ENCODE measurements at places on chromosomes 1 and 21. TPM values are rescaled to one million over a fixed set of nuclear protein-coding genes. Genes with fewer than 3 reads are reported as not detected.

DNA sequence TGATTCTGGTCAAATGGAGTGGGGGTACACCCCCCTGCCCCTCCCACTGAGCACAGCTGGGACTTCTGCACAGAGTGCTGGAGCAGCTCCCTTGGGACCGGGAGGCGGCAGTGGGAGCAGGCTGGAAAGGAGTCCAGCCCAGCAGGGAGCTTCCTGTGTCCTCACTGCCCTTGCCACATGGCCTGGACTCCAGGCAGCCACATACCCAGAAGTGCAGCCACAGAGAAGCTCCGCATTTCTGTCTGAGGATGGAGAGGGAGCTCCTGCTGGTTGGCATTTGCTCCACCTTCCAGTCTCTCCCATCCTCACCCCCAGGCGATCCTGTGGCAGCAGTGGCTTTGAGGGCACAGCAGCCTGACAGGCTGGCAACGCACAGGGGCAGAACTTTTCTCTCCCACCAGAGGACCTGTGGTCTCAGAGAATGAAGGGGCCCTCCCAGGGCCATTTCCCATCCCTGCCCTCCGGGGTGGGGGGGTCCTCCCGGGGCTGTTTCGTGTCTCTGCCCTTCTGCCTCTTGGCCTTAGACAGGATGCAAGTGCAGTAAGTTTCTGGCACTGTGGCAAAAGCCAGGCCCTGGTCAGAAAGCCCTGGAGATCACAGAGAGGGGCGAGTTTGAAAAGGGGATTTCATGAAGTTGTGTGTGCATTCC is 103.6 kb upstream of the COL6A1 start:
- no peak overlapping the region for H3K4me3 ChIP-seq
- no peaks in the 10 kb centered on the region for H3K4me1 ChIP-seq
- DNase-seq: no peak
- no peaks in the 10 kb centered on the region for H3K36me3 ChIP-seq

- no peak overlapping the region for H3K4me3 ChIP-seq
- no peaks in the 10 kb centered on the region for H3K4me1 ChIP-seq
- H3K36me3 ChIP-seq: no peaks in the 10 kb centered on the region
Measured at GRCh38 chr1:111821121-111821745, 65.5 kb downstream of the DDX20 start.

DNA sequence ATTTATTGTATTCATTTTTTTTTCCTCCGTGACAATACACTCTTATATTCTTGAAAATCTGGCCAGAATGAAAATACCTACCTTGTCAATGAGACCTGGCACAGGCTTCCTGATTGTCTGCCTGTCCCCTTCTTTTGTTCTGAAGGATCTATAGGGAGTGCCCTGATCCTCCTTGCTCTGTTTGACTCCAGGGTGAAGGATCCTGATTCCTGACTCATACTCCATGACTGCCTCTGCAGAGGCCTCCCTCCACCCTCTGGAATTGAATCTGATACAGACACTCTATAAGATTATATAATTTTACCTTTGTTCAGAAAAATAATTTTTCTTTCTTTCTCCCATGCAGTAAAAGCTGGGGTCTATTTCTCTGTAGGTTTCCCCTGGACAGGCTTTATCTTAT is 116.2 kb downstream of the HMCN1 start:
- no peak for DNase-seq
- H3K27ac ChIP-seq: peak overlapping the region; percentile 12
- H3K4me3 ChIP-seq: no peak overlapping the region
- no peaks in the 10 kb centered on the region for H3K36me3 ChIP-seq
- no peaks in the 10 kb centered on the region for H3K27me3 ChIP-seq
- H3K4me1 ChIP-seq: no peaks in the 10 kb centered on the region

GRCh38 chr21:31254131-31254530 is 89.9 kb downstream of the TIAM1 start:
- no peak for DNase-seq
- H3K4me3 ChIP-seq: no peak overlapping the region
- H3K36me3 ChIP-seq: no peaks in the 10 kb centered on the region
- H3K4me1 ChIP-seq: no peaks in the 10 kb centered on the region
- H3K27ac ChIP-seq: no peak overlapping the region

DNA sequence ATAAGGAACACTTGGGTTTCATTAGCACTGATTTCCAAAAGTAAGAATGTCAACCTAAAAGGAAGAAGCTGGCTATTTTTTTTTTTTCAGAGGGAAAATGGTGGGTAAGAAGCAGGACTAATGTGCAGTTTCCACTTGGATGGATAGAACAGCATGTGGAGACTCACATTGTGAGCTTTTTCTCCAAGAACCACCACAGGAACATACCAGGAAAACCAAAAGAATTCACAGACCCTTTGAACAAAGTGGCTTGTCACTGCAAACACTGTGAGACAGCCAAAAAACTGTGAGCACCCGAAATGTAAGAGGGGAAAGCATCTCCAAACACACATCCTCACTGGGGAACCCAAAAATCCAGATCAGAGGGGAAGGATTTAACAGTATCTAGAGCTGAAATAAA is 15.7 kb upstream of the MX1 start:
- DNase-seq: no peak
- H3K27ac ChIP-seq: no peak overlapping the region
- H3K27me3 ChIP-seq: no peaks in the 10 kb centered on the region
- no peak overlapping the region for H3K4me3 ChIP-seq
- H3K36me3 ChIP-seq: no peaks in the 10 kb centered on the region

- H3K27me3 ChIP-seq: no peaks in the 10 kb centered on the region
- H3K4me3 ChIP-seq: no peak overlapping the region
- H3K4me1 ChIP-seq: peaks cover 52% of the 10 kb centered on the region
- no peak for DNase-seq
Measured at GRCh38 chr1:204357551-204358490, 1.9 kb downstream of the PLEKHA6 start.

GRCh38 chr1:19828546-19828945 is 13.5 kb upstream of the RNF186 start:
- H3K4me1 ChIP-seq: no peaks in the 10 kb centered on the region
- DNase-seq: no peak
- H3K4me3 ChIP-seq: no peak overlapping the region
- H3K27ac ChIP-seq: no peak overlapping the region

GRCh38 chr1:47650205-47650604 is 212.4 kb downstream of the FOXD2 start:
- H3K36me3 ChIP-seq: no peaks in the 10 kb centered on the region
- H3K4me1 ChIP-seq: no peaks in the 10 kb centered on the region
- no peak overlapping the region for H3K4me3 ChIP-seq
- no peak overlapping the region for H3K27ac ChIP-seq

GRCh38 chr21:36075953-36076352 is 6.1 kb downstream of the CBR1 start:
- H3K27me3 ChIP-seq: no peaks in the 10 kb centered on the region
- H3K4me1 ChIP-seq: no peaks in the 10 kb centered on the region
- H3K27ac ChIP-seq: no peak overlapping the region
- no peak overlapping the region for H3K4me3 ChIP-seq

- no peaks in the 10 kb centered on the region for H3K36me3 ChIP-seq
- H3K4me1 ChIP-seq: no peaks in the 10 kb centered on the region
- no peak overlapping the region for H3K27ac ChIP-seq
- H3K27me3 ChIP-seq: no peaks in the 10 kb centered on the region
- no peak for DNase-seq
Measured at GRCh38 chr1:165988275-165988674, 160.9 kb downstream of the UCK2 start.

GRCh38 chr21:44924606-44925377 is 4.1 kb upstream of the ITGB2 start:
- H3K4me3 ChIP-seq: no peak overlapping the region
- no peaks in the 10 kb centered on the region for H3K36me3 ChIP-seq
- peaks cover 31% of the 10 kb centered on the region for H3K27me3 ChIP-seq
- DNase-seq: peak; percentile 83
- peaks cover 4% of the 10 kb centered on the region for H3K4me1 ChIP-seq

DNA sequence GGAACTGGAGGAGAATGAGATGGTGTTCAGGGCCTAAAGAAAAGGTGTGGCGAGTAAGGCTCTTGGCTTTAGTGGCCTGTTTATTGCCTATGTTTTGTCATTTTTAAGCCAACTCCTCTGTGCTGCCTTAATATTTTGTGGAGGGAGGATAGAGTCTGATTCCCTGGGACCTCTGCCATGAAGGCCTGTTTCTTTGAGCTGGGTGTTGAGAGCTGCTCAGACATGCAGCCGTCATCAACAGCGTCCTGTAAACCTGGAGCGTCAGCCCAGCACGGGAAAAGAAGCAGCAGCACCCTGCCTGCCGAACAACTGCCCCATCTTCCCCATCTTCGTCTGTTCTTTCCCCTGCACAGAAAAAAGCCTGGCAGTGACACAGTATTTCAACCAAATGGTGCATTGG is 27.1 kb upstream of the SNX27 start:
- H3K27ac ChIP-seq: no peak overlapping the region
- H3K36me3 ChIP-seq: no peaks in the 10 kb centered on the region
- no peak overlapping the region for H3K4me3 ChIP-seq
- no peak for DNase-seq

DNA sequence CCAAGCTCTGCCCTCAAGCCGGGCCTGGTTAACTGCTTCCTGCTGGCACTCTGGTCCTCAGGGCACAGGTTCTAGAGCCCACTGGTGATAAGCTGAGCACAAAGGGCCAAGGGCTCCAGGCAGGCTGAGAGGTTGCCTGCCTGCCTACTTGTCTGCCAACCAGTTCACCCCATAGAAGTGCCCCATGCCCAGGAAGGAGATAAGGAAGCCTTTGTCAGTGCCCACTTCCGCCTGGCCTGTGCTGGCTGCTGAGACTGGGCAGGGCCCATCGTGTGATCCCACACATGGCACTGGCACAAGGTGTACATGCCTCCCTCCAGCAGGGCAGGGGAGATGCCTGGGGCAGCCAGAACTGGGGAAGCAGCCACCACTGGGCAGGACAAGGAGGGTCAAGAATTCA is 24.1 kb downstream of the SLC9A1 start:
- no peak overlapping the region for H3K27ac ChIP-seq
- H3K36me3 ChIP-seq: no peaks in the 10 kb centered on the region
- H3K4me1 ChIP-seq: peaks cover 5% of the 10 kb centered on the region
- H3K27me3 ChIP-seq: no peaks in the 10 kb centered on the region

DNA sequence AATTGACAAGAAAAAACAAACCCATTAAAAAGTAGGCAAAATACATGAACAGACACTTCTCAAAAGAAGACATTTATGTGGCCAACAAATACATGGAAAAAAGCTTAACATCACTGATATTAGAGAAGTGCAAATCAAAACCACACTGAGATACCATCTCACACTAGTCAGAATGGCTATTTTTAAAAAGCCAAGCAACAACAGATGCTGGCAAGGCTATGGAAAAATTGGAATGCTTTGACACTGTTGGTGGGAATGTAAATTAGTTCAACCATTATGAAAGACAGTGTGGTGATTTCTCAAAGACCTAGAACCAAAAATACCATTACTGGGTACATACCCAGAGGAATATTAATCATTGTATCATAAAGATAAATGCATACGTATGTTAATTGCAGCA is 641.1 kb upstream of the B3GALT2 start:
- no peak for DNase-seq
- no peaks in the 10 kb centered on the region for H3K27me3 ChIP-seq
- H3K4me1 ChIP-seq: no peaks in the 10 kb centered on the region
- H3K27ac ChIP-seq: no peak overlapping the region

DNA sequence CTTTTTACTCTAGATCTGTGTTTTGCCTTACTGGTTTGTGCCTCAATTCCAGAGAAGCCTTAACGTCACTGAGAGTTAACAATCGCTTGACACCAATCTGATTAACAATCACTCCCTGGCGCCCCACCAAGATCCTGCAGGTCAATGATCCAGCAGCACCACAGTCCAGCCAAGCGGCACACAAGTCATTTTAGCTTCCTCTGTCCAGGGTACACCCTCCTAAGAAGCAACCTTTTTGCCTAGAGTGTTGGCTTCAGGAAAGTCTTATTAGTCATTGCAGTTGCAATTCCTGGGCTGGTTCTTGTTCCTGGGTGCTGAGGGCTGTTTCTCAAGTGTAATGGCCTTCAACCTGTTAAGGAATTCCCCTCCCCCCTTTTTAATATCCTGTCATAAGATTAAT is 323.0 kb upstream of the USP25 start:
- no peaks in the 10 kb centered on the region for H3K36me3 ChIP-seq
- H3K4me3 ChIP-seq: no peak overlapping the region
- H3K27ac ChIP-seq: no peak overlapping the region
- no peak for DNase-seq

- H3K27me3 ChIP-seq: no peaks in the 10 kb centered on the region
- peak overlapping the region; percentile 60 for H3K27ac ChIP-seq
- peak; percentile 39 for DNase-seq
Measured at GRCh38 chr1:40049725-40050124, 9.2 kb downstream of the CAP1 start.

- no peak overlapping the region for H3K4me3 ChIP-seq
- H3K27ac ChIP-seq: no peak overlapping the region
- no peak for DNase-seq
Measured at GRCh38 chr1:117447661-117448060, 80.4 kb downstream of the MAN1A2 start.

Gene KRTAP10-2
- polyA plus RNA-seq: 0.55 TPM

Gene CHTOP
- 104 TPM for polyA plus RNA-seq

Gene PTBP2
- polyA plus RNA-seq: 61.2 TPM

DNA sequence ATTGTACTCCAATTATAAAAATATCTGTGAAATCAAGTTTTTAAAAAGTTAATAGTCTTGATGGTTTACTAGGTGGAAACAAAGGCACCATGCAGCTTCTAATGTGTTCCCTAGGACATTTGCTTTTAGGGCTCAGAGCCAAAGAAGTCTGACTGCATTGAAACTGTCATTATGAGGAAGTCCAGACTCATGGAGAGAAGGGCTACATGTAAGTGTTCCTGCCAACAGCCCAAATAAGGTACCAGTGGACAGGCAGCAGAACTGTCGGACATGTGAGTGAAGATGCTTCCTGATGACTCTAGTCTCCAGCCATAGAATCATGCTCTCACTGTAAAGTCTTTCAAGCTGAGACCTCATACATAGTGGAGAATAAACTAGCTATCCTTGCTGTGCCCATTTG is 287.6 kb downstream of the AKT3 start:
- no peak for DNase-seq
- peaks cover 3% of the 10 kb centered on the region for H3K4me1 ChIP-seq
- no peaks in the 10 kb centered on the region for H3K27me3 ChIP-seq
- no peak overlapping the region for H3K4me3 ChIP-seq

- H3K27me3 ChIP-seq: no peaks in the 10 kb centered on the region
- peak; percentile 77 for DNase-seq
- no peak overlapping the region for H3K4me3 ChIP-seq
Measured at GRCh38 chr21:14864211-14865021, 200.4 kb downstream of the NRIP1 start.

GRCh38 chr1:6037338-6037762 is 8.3 kb upstream of the KCNAB2 start:
- H3K4me3 ChIP-seq: no peak overlapping the region
- peak; percentile 78 for DNase-seq
- peaks cover 6% of the 10 kb centered on the region for H3K27me3 ChIP-seq
- no peak overlapping the region for H3K27ac ChIP-seq
- no peaks in the 10 kb centered on the region for H3K36me3 ChIP-seq
- H3K4me1 ChIP-seq: no peaks in the 10 kb centered on the region

DNA sequence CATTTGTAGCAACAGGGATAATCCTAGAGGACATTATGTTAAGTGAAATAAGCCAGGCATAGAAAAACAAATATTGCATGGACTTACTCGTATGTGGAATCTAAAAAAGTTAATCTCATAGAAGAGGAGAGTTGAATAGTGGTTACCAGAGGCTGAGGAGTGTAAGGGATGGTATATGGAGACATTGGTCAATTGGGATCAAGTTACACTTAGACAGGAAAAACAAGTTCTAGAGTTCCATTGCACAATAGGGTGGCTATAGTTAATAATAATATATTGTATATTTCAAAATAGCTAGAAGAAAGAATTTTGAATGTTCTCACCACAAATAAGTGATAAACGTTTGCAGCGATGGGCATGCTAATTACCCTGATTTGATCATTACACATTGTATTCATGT is 354.6 kb downstream of the SEC16B start:
- H3K4me1 ChIP-seq: no peaks in the 10 kb centered on the region
- H3K27me3 ChIP-seq: no peaks in the 10 kb centered on the region
- no peak overlapping the region for H3K27ac ChIP-seq
- no peak overlapping the region for H3K4me3 ChIP-seq
